WTC11 (cell line): ENCODE measurements at places on chromosomes 16 and 17.

GRCh38 chr17:80845863-80846671 is 145.6 kb upstream of the CHMP6 start:
- no peak for DNase-seq

DNA sequence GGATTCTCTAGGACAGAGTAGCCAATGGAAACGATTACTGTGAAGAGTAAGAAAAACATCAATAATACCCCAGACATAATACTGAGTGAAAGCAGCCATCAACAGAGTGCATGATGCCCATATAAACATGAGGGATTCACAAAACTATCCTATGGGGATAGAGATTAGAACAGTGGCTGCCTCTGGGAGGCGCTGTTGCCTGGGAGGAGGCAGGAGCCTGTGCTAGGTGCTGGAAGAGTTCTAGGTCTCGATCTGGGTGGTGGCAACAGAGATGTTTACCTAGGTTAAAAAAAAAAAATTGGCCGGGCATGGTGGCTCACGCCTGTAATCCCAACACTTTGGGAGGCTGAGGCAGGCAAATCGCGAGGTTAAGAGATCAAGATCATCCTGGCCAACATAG is 7.9 kb downstream of the FA2H start:
- peak; percentile 61 for DNase-seq

- no peak for DNase-seq
Measured at GRCh38 chr17:14712611-14713021, 411.7 kb downstream of the HS3ST3B1 start.

DNA sequence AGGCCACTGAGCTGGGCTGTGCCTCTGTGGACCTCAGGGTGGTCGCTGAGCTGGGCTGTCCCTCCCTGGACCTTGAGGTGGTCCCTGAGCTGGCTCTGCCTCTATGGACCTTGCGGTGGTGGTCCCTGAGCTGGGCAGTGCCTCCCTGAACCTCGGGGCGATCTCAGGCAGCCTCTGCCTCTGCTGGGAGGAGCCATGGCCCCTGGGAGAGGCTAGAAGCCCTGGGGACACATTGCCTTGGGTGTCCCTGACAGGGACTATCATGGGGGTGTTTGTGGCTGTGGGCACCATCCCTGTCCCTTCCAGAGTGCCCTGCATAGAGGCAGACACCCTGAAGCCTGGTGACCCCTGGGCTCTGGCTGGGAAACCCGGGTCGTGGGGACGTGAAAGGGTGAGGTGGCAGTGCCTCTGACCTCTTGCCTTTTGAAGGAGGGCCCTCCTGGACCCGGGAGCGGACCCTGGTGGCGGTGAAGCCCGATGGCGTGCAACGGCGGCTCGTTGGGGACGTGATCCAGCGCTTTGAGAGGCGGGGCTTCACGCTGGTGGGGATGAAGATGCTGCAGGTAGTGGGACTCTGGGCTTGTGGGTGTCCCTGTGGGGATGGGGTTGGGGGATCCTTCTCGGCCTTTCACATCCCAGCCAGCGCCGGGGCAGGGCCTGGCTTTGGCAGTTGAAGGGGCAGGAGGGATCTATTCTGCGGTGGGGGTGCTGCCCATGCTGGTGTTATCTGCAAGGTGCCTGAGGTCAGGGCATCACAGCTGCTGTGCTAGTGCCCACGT is 1.8 kb downstream of the NME4 start:
- DNase-seq: peak; percentile 57

DNA sequence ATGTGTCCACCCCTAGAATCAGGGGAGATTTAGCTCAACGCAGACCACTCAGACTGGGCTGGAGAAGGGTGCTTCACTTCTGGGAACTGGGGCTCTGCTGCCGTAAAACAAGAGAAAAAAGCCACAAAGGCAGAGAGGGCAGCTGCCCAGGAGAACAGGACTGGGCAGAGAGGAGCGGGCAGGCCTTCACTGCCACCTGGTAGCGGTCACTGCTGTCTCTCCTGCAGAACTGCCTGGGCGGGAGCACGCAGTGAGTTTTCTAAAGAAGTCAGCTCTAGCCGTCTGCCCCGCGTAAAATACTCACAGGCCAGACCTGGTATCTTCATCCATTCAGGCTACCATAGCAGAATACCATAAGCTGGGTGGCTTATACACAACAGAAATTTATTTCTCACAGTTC is 103.8 kb downstream of the AMFR start:
- no peak for DNase-seq

DNA sequence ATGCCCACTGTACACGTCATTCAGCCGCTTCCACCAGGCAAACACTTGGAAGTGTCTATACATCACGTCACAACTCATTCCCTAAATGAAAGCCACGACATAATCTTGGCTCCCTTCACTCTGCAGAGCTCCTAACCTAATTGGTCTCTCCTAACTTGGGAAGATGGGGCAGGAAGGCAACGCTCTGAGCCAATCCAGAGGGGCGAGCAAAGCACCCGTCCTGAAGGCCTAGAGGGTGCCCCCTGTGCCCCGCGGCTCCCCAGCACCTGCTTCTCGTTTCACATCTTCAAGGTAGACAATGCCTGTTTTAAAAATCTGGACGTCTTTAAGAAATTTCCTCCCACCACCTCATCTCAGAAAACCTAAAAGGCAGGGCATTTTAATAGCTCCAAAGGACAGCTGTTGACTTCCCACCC is 1.0 kb downstream of the CSNK2A2 start:
- no peak for DNase-seq

DNA sequence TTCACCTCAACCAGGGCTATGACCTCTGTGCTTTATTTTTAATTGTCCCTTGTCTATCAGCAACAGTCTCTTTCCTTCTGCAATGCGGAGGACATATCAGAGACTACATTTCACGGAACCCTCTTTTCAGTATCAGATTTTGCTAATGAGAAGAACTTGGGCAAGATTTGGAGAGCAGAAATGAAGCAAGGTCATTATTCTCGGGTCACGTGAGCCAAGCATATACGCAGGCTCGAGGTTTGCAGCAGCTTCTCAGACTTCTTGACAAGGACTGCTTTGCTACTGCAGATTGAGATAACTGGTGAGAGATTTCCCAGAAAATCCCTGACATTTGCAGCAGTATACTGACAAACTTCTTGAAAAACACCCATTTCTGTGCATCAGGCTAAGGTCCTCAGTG is 30.4 kb downstream of the ABCA10 start:
- no peak for DNase-seq

DNA sequence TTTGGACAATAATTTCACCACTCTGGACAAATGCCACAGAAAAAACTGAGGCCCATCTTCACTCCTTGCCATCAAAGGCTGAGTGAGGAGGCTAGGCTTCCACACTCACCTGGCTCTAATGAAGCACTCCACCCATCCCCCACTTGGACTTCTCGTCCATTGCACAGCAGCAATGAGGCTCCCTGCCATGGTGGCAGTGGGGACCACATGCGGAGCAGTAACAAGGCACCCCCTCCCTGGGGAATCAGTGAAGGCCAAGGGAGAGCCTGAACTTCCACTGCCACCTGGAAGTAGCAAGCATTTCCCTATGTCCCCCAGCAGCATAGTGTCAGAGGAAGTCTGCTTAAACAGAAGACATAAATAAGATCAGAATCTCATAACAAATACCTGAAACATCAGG is 2.0 kb upstream of the GOSR1 start:
- no peak for DNase-seq

DNA sequence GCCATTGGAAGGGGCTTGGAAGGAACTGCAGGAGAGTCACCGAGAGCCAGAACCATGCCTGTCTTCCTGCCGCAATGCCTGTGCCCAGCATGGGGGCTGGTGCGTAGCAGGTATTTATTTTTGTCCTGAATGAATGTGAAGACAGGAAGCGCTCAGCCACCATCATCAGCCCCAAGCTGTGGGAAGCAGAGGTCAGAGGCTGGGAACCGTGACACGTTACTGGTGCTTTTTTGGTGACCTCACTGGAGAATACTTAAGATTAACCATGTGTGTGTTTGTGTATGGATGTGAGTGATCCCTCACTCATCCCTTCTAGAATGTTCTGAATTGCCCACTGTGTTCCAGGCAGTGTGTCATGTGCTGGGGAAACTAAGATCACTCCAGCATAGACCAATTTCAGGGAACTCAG is 343.8 kb downstream of the SNX29 start:
- no peak for DNase-seq

DNA sequence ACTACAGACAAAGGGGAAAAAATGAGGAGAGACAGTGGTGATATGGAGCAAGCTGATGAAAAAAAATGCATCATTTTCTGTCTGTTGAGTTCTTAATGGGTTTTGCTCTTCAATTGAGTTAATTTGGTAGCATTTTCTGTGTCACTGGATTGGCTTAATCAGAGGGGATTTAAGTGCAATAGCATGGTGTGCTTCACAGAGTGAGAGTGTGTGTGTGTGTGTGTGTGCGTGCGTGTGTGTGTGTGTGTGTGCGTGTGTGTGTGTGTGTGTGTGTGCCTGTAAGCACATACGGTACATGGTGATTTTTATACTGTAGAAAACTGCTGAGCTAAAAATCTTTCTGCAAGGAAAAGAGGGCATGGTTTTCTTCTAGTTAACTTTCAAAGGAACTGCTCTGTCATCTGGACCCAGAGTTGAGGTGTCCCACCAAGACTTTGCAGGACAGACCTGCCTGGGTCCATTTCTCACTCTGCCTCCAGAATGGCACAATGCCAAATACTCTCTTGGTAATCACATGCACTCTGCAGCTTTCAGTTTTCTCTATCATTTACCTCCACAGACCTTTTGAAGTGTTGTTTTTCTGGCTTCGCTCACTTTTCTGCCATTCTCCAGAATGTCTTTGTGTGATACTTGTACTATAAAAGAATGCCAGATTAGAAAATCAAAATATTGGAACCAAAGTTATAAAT is 952.6 kb upstream of the SOX9 start:
- DNase-seq: no peak

DNA sequence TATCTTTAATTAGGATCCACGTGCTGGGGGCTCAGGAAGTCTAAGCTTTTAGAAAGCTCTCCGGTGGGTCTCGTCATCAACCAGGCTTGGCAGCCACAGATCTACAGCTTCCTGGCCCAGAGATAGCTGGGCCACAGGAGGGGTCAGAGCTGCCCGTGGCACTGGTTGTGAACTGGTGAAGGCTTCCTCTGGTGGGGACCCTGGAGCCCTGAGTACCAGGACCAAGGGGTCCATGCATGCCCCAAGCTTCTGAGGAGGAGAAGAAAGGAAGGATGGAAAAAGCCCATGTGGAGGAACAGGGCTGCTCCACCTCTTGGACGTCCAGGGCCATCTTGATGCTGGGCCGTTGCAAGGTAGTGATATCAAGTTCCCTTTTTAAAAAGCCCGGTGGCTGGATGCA is 13.3 kb downstream of the RMI2 start:
- DNase-seq: no peak

- no peak for DNase-seq
Measured at GRCh38 chr17:60095381-60095780, 16.7 kb upstream of the HEATR6 start.

GRCh38 chr16:81477697-81478693 is 33.4 kb downstream of the CMIP start:
- DNase-seq: no peak

DNA sequence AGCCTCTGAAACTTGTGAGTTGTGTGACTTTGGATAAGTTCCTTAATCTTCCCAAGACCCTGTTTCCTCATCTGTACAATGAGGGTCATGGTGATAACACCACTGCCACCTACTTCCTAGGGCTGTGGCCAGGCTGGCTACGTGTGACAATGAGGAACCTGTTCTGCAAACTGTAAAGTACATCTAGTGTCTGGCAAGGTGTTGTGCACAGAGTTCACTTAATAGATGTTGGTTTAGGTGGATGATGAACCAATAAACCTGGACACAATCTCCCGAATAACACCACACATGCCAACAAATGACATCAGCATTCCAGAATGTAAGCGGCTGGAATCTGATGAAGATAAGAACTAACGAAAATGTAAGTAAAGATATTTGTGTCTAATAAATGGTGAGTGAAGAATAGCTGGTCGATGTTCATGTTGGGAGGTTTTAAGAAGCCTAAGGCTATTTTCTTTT is 82.3 kb downstream of the MARCHF10 start:
- DNase-seq: no peak

DNA sequence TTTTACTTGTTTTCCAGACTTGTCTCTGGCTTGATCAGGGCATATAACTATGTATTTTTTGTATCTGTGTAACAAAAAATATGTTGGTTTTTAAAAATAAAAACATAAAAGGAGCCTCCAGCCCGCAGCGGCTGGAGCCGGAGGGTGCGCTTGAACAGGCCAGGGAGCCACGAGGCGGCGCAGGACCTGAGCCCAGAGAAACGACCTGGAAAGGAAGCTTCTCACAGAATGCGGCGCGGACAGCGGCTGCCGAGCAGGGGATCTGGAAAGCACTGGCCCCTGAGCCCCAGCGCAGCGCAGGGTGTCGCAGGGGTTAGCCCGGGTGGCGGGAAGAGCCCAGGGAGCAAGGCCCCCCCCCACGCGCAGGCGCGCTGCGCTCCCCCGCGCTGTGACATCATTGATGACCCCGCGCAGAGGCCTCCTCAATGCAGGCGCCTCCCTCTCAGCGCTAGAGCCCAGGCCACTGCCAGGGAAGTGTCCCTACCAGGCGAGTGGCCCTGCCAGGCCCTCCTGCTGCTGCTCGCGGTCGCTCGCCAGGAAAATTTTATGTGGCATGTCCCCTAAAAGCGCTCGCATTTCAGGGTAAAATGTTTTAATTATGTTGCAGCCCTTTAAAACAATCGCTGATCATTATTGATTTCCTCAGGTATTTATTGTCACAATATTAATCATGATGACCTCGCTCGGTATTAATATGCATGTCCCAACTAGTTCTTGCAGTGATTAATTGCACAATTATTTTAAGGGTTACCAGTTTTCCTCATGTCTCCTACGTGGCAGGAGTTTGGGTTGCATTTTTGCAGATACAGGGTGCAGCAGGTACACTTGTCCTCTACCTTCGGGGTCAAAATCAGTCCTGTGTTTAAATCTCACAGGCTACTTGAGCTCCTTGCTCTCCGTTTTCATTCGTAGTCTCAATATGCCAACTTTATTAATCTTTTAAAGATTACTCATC is 134.2 kb downstream of the USP22 start:
- peak; percentile 92 for DNase-seq

- DNase-seq: peak; percentile 58
Measured at GRCh38 chr16:88924834-88925539, 52.0 kb downstream of the CBFA2T3 start.

DNA sequence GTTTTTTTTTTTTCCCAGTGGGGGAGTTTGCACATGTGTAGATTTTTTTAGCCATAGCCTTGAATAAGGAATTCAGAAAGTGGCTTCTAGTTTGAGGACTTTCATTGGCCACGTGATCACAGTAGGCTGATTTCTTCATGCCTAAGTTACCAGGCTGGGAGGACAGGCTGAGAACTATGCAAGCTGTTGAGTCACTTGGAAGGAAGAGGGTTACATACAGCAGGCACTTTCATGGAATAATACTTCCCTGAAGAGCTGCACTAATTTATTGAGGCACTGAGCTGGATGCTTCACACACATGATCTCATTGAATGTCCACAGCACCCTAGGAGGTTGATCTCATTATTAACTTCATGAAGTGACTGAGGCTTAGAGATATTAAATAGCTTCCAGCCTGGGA is 22.8 kb downstream of the PRKCB start:
- DNase-seq: no peak

GRCh38 chr17:76174037-76174436 is 33.0 kb upstream of the FOXJ1 start:
- DNase-seq: no peak

- no peak for DNase-seq
Measured at GRCh38 chr17:21132428-21132827, 5.7 kb downstream of the DHRS7B start.
